ENCODE measurements at places on chromosomes 12 and 14.
A peak's percentile ranks its signal among the peaks of the same experiment; 100 is the strongest.

- no peak for DNase-seq
Measured at GRCh38 chr12:7113389-7113871, 4.4 kb upstream of the C1RL start.

- DNase-seq = no peak
Measured at GRCh38 chr12:44847888-44848702, 28.0 kb downstream of the NELL2 start.

- DNase-seq = no peak
Measured at GRCh38 chr14:36915081-36915480, 253.4 kb downstream of the PAX9 start.

GRCh38 chr14:106507354-106507753 is 981.0 kb downstream of the TMEM121 start:
- no peak for DNase-seq

DNA sequence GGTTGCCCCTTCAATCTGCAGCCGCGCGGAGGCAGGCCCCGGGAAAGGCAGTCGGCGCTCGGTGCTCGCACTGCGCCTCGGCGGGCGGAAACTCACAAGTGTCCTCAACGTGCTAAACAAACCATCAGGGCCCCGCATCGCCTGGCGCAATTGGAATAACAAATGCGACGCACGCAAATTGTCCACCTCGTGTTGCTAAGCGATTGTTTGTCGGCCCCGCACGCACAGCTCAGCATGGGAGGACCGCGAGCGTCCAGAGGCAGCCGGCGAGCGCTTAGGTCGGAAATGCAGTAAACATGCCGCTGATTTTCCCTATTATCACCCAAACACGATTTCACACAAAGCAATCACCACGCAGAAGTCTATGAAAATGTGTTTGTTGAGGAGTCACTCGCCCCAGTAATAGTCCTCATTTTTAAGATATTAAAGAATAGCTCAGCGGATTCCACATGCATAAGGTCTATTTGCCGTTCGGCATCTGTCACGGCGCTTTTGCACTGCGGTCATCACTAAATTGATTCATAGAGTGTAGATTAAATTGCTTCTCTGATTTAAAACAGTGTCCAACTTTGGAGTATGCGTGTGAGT is 3.2 kb upstream of the GSC start:
- DNase-seq = no peak

GRCh38 chr14:58107947-58108552 is 44.0 kb downstream of the ARMH4 start:
- peak; percentile 4 for DNase-seq

DNA sequence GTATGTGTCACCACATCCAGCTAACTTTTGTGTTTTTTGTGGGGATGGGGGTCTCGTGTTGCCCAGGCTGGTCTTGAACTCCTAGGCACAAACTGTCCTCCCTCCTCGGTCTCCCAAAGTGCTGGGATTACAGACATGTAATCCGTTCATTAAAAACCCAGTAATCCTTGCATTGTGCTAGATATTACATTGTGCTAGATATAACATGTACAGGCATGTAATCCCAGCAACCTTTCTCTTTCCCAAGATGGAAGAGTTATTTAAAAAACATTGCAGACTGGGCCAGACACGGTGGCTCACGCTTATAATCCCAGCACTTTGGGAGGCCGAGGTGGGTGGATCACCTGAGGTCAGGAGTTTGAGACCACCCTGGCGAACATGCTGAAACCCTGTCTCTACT is 19.7 kb downstream of the ELK3 start:
- no peak for DNase-seq

- DNase-seq = no peak
Measured at GRCh38 chr12:69927164-69927563, 102.1 kb downstream of the MYRFL start.

GRCh38 chr12:94942663-94943062 is 60.8 kb downstream of the NDUFA12 start:
- DNase-seq = no peak

DNA sequence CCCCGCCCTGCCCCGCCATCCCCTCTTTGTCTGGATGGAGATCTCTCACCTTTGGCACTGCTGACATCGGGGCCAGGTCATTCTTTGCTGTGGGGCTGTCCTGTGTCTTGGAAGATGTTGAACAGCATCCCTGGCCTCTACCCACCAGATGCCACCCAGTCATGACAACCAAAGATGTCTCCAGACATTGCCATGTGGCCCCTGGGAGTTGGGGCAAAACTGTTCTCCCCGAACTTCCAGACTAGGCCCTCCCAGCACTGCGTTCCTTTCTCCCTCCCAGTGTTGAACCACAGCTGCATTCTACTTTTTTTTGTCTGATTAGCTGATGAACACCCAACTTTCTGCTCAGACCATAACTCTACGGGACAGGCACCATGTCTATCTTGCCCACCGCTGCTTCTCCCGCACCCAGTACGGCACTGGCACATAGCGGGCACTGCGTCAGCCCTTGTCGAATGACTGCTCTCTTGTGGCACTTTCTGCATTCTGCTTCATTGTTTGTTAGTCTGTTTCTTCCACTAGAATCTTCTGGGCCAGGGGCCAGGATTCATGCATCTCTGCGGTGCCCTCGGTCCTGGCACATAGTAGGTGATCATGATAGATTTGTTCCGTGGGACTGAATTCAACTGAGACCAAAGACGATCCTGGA is 13.1 kb upstream of the MYL2 start:
- no peak for DNase-seq

DNA sequence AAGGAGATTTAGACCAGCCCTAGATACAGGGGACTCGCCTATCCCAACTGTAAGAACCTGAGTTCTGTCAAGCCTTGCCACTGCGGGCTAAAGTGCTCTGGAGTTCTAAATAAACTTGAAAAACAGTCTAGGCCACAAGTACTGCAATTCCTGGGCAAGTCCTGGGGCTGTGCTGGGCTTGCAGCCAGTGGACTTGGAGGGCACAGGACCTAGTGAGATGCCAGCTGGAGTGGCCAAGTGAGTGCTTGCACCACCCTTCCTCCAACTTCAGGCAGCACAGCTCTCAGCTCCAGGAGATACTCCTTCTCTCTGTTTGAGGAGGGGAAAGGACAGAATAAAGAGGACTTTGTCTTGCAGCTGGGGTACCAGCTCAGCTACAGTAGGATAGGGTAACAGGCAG is 307.6 kb upstream of the FBXO33 start:
- no peak for DNase-seq

DNA sequence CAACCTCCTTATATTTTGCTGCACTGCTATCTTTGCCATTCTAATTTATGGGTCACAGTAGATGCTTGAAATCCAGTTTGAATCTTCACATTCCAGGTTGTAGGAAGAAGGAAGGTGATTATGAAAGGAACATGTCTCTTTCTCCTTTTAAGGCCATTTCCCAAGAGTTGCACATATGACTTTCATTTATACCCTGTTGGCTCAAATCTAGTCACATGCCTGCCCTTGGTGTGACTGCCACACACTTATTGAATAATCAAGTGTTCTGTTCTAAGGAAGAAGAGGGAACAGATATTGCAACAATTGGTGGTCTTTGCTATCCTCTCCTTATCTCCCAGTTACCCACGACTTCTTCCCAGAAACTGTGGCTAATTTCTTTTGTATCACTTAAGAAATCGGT is 404.3 kb downstream of the TMEM117 start:
- DNase-seq = no peak

DNA sequence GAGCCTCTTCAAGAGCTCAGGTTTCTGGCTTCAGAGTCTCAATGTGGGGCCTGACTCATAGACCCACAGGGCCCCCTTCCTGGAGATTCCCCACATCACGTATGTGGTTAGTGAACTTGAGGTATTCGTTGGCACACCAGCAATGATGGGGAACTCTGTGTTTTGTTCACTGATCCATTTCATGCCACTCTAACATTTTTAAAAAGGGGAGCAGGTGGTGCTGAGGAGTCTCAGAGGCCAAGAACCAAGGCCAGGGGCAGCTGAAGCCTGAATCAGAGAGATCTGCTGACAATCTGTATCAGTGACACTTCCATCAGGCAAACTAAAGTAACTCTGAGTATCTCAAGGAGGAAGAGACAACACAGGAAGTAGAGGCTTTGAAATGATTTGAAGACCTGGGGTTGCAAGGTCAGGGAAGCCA is 323.4 kb downstream of the VRK1 start:
- no peak for DNase-seq

- no peak for DNase-seq
Measured at GRCh38 chr12:110922652-110923051, 2.3 kb upstream of the MYL2 start.

GRCh38 chr14:35747379-35747778 is 61.7 kb downstream of the RALGAPA1 start:
- DNase-seq = no peak

DNA sequence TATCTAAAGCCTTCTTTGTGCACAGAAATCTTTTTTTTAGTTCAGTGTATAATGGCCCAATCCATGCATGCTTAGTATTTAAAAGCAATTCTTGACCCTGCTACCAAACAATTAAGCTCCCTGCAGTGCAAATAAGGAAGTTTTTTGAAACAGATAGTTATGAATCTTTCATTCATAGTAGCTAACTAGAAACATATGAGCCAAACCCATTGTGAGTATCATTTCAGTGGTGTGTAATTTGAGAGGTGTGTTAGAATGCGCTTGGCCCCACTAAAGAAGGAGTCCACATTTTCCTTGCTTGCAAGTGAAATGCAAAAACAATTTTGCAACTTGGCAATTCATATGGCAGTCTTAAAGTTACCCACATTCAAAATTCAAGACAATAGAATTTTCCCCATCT is 14.4 kb downstream of the EPS8 start:
- DNase-seq = no peak

GRCh38 chr14:96029089-96029645 is 10.0 kb upstream of the C14orf132 start:
- no peak for DNase-seq

Measured in iPS DF 6.9 (cell line).